ENCODE measurements at places on chromosomes 1 and 21.
A peak's percentile ranks its signal among the peaks of the same experiment; 100 is the strongest.

DNA sequence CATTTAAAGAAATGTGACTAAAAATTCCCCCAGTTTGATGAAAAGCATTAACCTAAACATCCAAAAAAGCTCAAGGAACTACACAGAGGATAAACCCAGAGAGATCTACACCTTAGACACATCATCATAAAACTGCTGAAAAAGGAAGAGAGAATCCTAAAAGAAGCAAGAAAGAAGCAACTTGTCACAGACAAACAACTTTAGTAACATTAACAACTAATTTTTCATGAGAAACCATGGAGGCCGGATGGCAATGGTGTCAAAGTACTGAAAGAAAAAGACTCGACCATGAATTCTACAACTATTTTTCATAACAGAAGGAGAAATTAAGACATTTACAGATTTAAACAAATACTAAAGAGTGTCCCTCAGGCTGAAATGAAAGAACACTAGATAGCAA is 17.7 kb downstream of the ZNF644 start:
- no peak for DNase-seq

GRCh38 chr1:237983496-237983895 is 92.8 kb upstream of the ZP4 start:
- no peak for DNase-seq

GRCh38 chr1:113380075-113380474 is 10.2 kb upstream of the MAGI3 start:
- DNase-seq, result no peak

DNA sequence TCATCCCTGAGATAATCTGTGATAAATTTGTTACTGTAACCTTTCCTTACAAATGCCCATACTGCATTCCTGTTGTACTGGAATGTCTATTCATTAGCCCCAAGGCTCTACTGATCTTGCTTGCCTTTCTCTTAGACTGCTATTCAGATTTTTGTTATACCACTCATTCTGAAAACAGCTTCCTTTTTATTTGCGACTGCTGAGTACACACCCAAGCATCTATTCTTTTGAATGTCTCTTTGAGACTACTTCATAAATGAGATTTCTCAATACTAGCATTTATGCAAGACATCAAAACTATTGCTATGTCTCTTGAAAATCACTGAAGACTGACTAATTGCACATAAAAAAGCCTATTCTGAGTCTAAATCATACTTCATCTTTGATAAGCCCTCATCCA is 38.6 kb downstream of the DENND1B start:
- no peak for DNase-seq

DNA sequence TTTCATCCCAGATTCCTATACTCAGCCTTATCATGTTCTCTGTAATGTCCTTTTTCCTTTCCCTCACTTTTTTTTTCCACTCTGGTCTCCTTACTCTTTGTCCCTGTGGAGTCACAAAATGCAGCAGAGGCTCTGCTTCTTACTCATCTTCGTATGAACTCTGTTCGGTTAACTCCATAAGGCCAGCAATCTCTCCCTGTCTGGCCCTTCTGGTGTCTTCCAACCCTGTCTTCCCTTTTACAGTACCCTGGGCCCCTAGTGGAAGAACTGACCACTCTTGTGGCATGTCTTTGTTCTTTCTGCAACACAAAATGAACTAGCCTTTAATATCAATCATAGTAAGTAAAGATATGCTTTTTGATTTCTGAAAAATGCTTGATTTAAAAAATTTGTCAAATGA is 7.1 kb downstream of the CD101 start:
- no peak for DNase-seq

- DNase-seq, result no peak
Measured at GRCh38 chr1:29801561-29801973, 565.2 kb downstream of the PTPRU start.

DNA sequence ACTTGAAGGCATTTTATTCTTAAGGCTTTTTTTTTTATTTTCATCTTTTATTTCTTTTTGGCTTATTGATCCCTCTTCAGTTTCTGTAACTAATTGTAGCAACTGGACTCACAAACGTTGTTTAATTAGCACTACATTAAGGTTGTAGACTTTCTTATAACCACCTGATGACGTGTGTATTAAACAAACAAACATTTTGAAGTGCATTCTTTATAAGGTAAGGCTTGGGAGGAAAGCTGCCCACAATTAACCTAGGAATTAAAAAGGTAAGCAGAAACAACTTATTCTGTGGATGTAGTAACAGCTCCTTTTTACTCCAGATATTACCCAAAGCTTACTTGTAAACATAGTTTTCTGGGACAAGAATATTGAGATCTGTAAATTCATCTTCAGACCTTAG is 55.0 kb downstream of the CAMSAP2 start:
- DNase-seq, result no peak

- no peak for DNase-seq
Measured at GRCh38 chr1:118788463-118788862, 199.7 kb downstream of the TBX15 start.

DNA sequence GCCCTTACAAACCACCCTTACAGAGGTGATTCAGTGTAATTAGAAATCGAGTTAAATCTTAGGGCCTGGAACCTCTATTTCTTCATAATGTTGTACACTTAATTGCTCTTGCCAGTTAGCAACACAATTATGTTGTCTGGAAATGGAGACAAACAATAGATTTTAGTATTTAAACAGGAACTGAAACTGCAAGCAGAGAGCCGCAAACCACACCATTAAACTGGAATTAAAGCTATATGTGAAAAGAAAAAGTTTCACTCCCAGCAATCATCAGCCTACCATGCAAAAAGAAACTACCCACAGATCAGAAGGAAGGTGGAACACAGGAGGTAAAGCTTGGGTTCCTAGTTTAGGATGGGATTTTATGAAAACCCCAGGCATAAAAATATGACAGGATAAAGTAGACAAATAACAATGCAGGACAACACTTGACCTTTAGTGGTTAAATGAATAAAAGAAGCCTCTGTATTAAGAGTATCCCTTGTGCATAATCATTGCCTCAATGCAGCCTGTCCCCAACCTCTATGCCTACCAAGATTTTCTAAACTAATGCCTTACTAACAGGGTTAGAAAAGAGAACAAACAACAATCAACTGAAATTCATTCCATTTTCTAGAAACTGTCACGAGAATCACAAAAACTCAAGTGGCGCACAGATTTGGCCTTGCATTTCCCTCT is 304.3 kb upstream of the ESRRG start:
- no peak for DNase-seq

- no peak for DNase-seq
Measured at GRCh38 chr1:116218922-116219321, 107.7 kb downstream of the MAB21L3 start.

DNA sequence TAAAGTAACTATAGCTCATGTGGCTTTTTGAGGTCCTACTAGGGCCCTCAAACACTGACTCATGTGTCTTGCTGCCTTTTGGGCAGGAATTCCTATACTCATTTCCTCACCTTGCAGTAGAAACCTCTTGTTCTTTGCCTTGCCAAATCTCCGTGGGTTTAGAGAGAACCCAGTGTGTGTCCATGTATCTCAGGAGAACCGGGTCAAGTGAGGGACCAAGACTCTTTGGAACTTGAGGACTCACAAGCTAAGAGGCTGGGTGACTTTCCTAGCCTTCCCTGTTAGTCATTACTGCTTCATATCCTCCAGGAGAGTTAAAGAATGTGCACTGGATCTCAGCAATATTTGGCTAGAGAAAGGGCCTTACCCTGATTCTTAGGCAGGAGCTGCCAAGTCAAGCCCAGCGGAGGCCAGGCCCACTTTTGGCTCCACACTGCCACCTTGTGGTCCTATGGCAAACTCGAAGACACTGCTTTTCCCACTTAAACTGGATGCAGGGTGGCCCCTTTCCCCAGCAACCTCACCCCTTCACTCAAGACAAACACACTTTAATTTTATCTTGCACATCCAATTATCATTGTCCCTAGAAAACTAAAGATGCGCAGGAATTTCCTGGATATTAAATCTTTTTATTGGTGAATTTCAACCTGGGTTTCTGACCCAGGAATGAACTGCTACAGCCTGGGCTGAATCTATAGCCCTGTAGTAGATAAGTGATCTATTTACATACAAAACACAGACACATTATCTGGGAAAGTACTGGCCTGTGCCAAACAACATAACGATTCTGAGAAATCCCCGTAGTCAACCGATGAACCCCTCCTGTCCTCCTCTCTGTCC is 10.6 kb downstream of the AVPR1B start:
- peak; percentile 72 for DNase-seq

DNA sequence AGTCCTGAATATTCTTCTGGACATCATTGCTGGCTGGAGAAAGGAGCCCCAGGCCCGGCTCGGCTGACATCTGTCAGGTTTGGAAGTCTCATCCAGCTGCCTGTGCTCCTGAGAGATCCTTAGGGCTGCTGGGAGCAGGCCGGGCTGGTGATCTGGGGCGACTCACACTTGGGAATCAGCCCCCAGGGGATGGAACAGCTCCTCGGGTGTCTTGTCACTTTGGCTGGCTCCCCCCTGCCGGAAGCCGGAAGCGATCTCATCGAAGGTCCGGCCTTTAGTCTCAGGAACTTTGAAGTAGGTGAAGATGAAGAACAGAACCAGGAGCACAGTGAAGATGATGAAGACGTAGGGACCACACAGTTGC is 31.8 kb downstream of the SLC2A1 start:
- DNase-seq, result no peak

- DNase-seq, result no peak
Measured at GRCh38 chr1:58978096-58978495, 194.2 kb upstream of the JUN start.

DNA sequence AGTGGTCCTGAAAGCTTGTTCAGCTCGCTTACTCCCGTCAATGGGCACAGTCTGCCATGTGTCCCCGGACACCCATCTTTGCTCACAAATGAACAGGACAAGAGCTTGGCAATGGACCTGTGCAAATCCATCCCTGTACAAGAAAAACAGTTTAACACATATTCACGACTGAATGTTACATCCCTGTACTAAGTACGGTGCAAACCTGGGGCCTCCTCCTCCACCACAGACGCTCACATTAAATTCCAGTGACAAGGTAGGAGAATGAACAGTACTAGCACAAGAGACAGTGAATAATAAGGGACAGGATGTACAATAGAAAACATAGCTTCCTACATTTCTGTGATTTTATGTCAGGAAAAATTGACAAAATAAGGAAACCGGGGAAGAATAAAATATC is 187.7 kb downstream of the ASTN1 start:
- no peak for DNase-seq

DNA sequence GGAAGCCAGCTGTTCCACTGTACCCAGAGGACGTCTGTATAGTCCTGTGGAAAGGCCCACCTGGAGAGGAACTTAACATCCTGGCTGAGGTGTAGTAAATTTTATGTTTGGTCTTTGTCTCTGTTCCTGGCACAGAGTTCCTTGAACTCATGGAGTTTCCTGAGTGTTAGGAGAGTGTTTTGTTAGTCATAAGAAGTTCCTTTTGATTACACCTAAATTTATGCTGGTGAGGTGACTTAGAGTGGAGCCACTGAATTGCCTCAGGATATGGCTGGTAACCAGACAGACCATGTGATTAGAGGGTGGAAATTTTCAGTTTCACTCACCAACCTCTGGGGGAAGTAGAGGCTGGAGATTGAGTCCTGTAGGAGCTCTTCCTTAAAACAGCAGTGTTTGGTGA is 57.9 kb downstream of the RASAL2 start:
- DNase-seq, result no peak

DNA sequence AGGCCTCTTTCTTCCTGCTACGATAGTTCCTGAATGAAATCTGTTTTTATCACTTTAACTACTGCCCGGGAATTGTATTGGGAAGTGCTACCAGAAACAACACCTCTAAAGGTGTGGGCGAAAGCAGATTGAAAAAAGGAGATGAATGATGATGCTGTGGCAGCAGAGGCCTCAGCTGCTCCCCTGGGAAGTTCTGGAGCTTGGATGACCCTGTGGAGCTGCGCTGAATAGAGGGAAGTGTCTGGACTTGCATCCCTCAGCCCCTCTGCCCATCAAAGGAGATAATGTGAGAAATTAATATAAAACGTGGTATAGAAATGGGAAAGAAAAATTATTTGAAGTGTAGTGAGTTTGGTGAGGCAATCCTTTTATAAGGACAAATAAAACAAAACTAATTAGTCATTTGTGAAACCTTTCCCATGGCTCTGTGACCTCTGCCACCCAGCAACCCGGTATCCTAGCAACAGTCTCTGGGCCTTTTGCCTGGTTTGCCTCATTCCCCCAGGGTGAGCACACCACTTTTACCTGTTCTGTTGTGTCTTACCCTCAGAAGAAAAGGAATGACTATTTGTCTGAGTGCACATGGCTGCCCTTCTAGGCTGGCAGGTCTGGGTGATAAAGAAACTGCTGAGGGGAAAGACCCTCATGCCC is 21.3 kb downstream of the OVAAL start:
- no peak for DNase-seq

GRCh38 chr1:18200136-18200717 is 92.6 kb downstream of the IGSF21 start:
- DNase-seq, result no peak

DNA sequence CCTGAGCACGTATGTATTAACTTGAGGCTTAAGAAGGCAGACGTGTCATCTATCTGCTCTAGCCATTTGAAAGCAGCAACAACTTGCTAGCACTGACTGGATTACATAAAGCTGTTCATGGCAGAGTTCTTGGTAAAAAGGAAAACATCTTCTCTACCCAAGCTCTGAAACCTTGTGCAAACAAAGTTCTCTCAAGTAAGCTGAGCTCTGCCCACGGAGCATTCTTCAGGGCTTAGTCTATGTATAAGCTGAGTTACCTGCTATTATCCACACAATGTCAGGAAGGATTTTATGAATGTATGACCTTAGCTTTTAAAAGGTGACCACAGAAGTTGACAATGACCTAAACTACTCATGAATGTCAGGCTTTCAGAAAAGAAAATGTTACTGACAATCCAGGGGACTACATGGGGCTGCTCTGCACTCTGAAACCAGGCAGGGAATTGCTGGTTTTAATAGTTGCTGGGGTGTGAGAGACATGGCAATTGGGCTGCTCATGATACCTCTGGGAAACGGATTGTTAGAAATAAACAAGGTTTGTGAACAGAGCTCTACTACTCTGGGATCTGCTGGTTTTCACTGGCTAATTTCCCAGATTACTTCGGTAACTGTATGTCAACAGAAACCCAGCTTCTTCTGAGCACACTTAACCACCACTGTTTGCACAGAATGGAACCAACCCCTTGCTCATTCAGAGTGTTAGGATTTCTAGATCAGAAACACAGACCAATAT is 29.6 kb upstream of the CCN1 start:
- DNase-seq, result no peak

- no peak for DNase-seq
Measured at GRCh38 chr1:204464187-204464631, 30.4 kb downstream of the PIK3C2B start.

GRCh38 chr21:45033791-45034555 is 40.4 kb upstream of the ADARB1 start:
- no peak for DNase-seq
